ENCODE measurements at places on chromosomes 1 and 21.

DNA sequence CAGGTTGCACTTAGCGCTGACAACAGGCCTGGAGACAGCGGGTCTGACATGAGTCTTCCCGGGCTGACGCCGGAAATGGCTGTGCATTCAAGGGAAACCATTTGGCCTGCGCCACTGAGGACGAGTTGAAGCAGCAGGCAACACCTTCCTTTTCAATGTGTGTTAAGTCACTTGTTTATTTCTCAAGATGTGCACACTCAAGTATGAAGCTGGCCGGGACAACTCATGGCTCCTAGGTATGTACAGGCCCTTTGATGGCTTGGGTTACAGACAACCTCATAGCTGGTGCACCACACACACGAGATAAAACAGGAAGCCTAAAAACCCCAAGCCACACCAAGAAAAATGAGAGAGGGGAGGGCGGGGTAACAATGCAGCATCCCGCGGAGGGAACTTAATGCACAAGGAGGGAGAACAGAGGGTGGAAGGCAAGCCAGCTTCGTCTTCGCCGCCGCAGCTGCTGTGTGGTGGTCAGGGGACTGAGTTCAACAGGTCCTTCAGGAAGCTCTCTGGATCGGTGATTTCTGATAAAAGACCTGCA, 118.0 kb upstream of the IFFO2 start:
- peaks cover 51% of the 10 kb centered on the region for H3K36me3 ChIP-seq
- no peak overlapping the region for H3K4me3 ChIP-seq
- peak; percentile 71 for DNase-seq

DNA sequence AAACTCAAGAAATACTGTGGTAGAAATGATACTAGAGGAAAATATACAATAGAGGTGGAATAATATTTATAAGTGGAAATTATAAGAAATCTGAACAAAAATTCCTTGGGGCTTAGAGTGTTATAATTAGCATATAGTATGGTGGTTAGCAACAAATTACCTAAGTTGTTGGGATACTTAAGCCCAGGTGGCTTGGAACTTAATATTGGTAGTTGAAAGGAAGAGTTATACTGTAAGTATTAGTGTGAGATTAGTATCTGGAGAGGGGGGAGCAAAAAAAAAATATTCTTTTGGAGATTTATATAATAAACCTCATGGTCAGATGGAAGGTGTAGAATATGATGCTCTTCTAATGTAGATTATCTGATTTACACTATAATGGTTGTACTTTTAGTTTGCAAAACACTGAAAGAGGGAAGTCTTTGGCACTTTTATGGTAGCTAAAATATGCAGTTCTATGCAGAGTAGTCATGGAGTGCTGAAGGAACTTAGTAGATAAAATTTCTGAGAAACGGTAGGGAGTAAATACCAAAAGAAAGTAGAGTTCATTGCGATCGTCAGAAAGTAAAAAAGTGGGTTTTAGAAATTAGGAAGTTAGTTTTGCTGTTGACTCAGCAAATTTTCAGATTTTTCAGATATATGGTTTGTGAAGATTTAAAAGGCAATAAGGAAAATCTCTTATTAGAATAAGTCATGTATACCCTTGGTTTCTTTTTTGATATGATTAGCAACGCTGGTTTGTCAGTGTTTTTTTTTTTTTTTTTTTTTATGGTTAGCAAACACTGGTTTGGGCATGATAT, 45.7 kb downstream of the MTF2 start:
- H3K4me1 ChIP-seq, result no peaks in the 10 kb centered on the region
- H3K4me3 ChIP-seq, result no peak overlapping the region
- H3K27me3 ChIP-seq, result no peaks in the 10 kb centered on the region
- H3K27ac ChIP-seq, result no peak overlapping the region
- DNase-seq, result no peak
- H3K36me3 ChIP-seq, result peaks cover 17% of the 10 kb centered on the region

- H3K36me3 ChIP-seq, result no peaks in the 10 kb centered on the region
- no peak for DNase-seq
- no peaks in the 10 kb centered on the region for H3K4me1 ChIP-seq
- no peak overlapping the region for H3K4me3 ChIP-seq
- H3K27ac ChIP-seq, result no peak overlapping the region
These were observed 12.6 kb downstream of the TINAGL1 start for GRCh38 chr1:31588751-31589515.

- peak; percentile 82 for DNase-seq
- H3K4me1 ChIP-seq, result peaks cover 55% of the 10 kb centered on the region
- H3K4me3 ChIP-seq, result peak within 1 kb of the TSS; percentile 58
- H3K27me3 ChIP-seq, result peaks cover 54% of the 10 kb centered on the region
These were observed at the start of gene TNFRSF8 for GRCh38 chr1:12063141-12064072. Gene TNFRSF8 (plus strand): TSS chr1:12063303. CDS start chr1:12063599, 296 bp downstream.

DNA sequence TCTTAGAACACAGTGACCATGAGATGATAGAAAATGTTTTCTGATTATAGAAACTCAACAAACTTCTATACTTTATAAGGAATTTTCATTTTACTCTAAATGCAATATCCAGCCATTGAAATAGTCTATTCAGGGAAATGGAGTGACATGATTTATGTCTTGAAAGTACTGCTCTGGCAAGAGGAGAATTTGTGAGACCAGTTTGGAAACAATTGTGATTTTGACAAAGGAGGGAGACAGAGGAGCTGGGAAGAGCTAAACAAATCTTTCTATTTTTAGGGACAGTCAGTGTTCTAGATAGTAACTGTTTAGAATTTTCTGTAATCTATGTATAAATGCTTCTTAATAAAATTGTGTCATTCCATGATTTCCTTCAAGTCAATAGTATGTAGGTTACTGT, 252.3 kb downstream of the FMN2 start:
- H3K36me3 ChIP-seq, result no peaks in the 10 kb centered on the region
- no peaks in the 10 kb centered on the region for H3K27me3 ChIP-seq
- no peak overlapping the region for H3K27ac ChIP-seq
- DNase-seq, result no peak
